ENCODE measurements at places on chromosomes 2 and 18. TPM values are rescaled to one million over a fixed set of nuclear protein-coding genes. Genes with fewer than 3 reads are reported as not detected.

- no peak for DNase-seq
- H3K4me3 ChIP-seq = no peak overlapping the region
- no peaks in the 10 kb centered on the region for H3K4me1 ChIP-seq
- no peaks in the 10 kb centered on the region for H3K27me3 ChIP-seq
- no peaks in the 10 kb centered on the region for H3K36me3 ChIP-seq
Measured at GRCh38 chr2:82675186-82675585, 1783.9 kb downstream of the SUCLG1 start.

- H3K27ac ChIP-seq = no peak overlapping the region
- peaks cover 15% of the 10 kb centered on the region for H3K4me1 ChIP-seq
- peaks cover 14% of the 10 kb centered on the region for H3K36me3 ChIP-seq
- H3K27me3 ChIP-seq = no peaks in the 10 kb centered on the region
Measured at GRCh38 chr2:88614497-88615157, 12.6 kb downstream of the EIF2AK3 start.

- H3K4me3 ChIP-seq = no peak overlapping the region
- no peak for DNase-seq
- no peaks in the 10 kb centered on the region for H3K36me3 ChIP-seq
Measured at GRCh38 chr18:73355121-73355520, 487.3 kb upstream of the NETO1 start.

MAB21L4 gene
- total RNA-seq = not detected

DNA sequence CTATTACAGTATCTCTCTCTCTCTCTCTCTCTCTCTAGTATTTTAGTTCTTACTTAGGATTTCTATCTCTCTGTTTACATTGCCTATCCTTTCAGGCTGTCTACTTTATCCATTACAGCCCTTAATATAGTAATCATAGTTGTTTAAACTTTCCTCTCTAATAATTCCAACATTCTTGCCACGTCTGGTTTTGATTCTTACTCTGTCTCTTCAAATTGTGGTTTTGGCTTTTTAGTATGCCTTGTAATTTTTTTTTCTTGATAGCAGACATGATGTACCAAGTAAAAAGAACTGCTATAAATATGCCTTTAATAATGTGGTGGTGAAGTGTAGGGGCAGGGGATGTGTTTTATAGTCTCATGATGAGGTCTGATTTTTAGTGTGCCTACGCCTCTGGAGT is 1809.5 kb upstream of the CELF4 start:
- H3K27me3 ChIP-seq = no peaks in the 10 kb centered on the region
- H3K4me1 ChIP-seq = no peaks in the 10 kb centered on the region
- no peak for DNase-seq
